ENCODE measurements at places on chromosomes 5 and 9. TPM values are rescaled to one million over a fixed set of nuclear protein-coding genes. Genes with fewer than 3 reads are reported as not detected.

- H3K36me3 ChIP-seq, result peaks cover 2% of the 10 kb centered on the region
- H3K4me1 ChIP-seq, result peaks cover 48% of the 10 kb centered on the region
- DNase-seq, result peak; percentile 71
- H3K27ac ChIP-seq, result peak overlapping the region; percentile 66
Measured at GRCh38 chr5:14267166-14267838, 124.2 kb downstream of the TRIO start.

- H3K4me1 ChIP-seq, result peaks cover 8% of the 10 kb centered on the region
- H3K4me3 ChIP-seq, result no peak overlapping the region
- H3K36me3 ChIP-seq, result no peaks in the 10 kb centered on the region
- no peaks in the 10 kb centered on the region for H3K27me3 ChIP-seq
- DNase-seq, result no peak
- H3K27ac ChIP-seq, result no peak overlapping the region
Measured at GRCh38 chr9:134622896-134623257, 18.7 kb upstream of the COL5A1 start.

GRCh38 chr5:100974082-100974481, 71.0 kb upstream of the ST8SIA4 start:
- H3K27ac ChIP-seq, result no peak overlapping the region
- no peaks in the 10 kb centered on the region for H3K36me3 ChIP-seq

DNA sequence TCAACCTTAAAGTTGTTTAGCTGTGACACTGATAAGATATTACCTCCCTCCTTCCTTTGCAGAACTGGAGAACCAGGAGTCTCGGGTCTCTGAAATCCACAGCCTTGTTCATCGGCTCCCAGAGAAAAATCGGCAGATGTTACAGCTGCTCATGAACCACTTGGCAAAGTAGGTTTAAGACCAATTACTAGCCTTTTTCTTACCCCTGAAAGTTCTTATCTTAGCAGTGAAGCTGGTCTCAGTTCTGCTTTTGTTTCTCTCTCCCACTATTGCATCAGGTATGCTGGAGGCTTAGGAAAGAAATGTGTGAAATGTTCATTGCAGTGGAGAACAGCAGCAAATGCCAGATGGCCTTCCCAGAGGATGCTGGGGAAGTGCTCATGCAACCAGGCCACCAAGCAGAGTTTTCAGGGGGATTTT, 287.4 kb downstream of the ARHGAP26 start:
- H3K36me3 ChIP-seq, result no peaks in the 10 kb centered on the region
- no peak overlapping the region for H3K27ac ChIP-seq
- DNase-seq, result peak; percentile 50
- no peaks in the 10 kb centered on the region for H3K27me3 ChIP-seq
- no peak overlapping the region for H3K4me3 ChIP-seq

DNA sequence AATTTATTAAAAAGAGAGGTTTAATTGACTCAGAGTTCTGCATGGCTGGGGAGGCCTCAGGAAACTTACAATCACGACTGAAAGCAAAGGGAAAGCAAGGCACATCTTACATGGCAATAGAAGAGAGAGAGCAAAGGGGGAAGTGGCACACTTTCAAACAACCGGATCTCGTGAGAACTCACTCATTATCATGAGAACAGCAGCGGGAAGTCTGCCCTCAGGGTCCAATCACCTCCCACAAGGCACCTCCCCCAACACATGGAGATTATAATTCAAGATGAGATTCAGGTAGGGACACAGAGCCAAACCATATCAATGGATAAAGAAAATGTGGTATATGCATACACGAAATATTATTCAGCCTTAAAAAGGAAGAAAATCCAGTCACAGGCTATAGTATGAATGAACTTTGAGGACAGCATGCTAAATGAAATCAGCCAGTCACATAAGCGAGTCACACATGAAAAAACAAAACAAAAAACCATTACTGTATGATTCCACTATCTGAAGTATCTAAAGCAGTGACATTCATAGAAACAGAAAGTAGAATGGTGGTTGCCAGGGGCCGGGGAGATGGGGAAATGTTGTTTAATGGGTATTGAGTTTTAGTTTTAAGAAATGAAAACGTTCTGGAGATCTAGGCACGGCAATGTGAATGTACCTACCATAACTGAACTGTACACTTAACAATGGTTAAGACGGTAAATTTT, 83.4 kb upstream of the PCA3 start:
- H3K4me3 ChIP-seq, result no peak overlapping the region
- DNase-seq, result no peak
- H3K4me1 ChIP-seq, result no peaks in the 10 kb centered on the region
- H3K36me3 ChIP-seq, result no peaks in the 10 kb centered on the region

DNA sequence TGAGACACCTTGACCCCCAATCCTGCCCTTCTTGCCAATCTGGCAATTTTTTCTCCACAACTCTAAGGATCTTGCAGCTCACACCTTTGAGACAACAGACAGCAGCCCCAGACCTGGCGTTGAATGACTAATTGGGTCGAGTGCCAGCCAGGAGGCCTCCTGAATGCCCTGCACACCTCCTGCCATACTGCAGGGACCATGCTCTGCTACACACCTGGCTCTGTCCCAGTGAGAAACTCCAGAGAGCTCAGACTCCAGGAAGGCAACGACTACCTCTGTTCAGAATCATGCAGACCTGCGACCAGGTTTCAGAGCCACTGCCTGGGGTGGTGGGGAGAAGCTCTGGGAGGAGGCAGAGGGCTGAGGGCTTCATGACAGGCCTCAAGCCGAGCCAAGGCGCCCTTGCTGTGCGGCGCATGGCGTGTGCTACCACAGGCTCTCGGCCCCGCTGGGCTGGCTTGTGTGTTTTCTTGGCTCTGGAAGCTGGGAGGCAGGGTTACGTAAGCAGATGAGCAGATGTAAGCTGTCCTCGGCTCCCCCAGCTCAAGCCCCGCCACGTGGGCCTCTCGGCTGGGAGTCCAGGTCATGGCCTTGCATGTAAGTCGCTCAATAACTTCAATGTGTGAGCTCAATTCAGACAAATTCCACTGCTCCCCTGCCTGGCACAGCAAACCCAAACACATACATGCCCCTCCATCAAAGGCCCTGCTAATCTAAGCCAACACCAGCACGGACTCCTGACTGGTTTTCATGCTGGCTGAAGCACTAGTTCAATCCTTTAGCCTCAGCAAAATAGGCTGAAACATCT, 27.5 kb downstream of the B4GALT1 start:
- H3K36me3 ChIP-seq, result peaks cover 2% of the 10 kb centered on the region
- H3K4me3 ChIP-seq, result no peak overlapping the region
- peaks cover 17% of the 10 kb centered on the region for H3K4me1 ChIP-seq
- peak; percentile 98 for DNase-seq
- no peaks in the 10 kb centered on the region for H3K27me3 ChIP-seq

- no peaks in the 10 kb centered on the region for H3K27me3 ChIP-seq
- H3K4me1 ChIP-seq, result no peaks in the 10 kb centered on the region
- no peaks in the 10 kb centered on the region for H3K36me3 ChIP-seq
Measured at GRCh38 chr5:147190331-147190730, 44.5 kb upstream of the STK32A start.

DNA sequence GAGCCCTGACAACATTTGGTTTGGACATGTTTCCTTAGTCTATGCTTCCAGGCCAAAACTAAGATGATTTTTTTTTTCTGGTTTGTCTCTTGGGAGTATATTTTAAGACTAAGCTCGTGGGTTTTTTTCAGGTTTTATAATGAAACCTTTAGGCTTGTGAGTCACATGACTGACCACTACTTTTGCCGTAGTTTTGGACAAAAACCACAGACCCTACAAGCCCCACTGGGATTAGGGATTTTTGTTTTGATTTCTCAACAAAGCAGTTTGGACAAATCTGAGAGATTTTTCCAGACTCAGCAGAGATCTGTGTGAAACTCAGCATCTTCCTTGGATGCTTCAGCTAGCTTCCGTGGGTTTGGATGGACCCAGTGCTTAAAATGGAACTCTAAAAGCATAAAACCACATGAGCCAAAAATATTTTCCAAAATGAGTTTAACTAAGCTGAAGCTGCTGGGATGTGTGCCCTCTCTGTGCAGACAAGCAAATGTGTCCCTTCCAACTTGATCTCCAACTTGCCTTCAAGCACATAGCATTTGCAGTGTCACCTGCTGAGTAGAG, 70.3 kb upstream of the SMIM15 start:
- H3K36me3 ChIP-seq, result no peaks in the 10 kb centered on the region
- no peaks in the 10 kb centered on the region for H3K27me3 ChIP-seq
- no peak overlapping the region for H3K4me3 ChIP-seq
- H3K27ac ChIP-seq, result no peak overlapping the region
- peaks cover 2% of the 10 kb centered on the region for H3K4me1 ChIP-seq

DNA sequence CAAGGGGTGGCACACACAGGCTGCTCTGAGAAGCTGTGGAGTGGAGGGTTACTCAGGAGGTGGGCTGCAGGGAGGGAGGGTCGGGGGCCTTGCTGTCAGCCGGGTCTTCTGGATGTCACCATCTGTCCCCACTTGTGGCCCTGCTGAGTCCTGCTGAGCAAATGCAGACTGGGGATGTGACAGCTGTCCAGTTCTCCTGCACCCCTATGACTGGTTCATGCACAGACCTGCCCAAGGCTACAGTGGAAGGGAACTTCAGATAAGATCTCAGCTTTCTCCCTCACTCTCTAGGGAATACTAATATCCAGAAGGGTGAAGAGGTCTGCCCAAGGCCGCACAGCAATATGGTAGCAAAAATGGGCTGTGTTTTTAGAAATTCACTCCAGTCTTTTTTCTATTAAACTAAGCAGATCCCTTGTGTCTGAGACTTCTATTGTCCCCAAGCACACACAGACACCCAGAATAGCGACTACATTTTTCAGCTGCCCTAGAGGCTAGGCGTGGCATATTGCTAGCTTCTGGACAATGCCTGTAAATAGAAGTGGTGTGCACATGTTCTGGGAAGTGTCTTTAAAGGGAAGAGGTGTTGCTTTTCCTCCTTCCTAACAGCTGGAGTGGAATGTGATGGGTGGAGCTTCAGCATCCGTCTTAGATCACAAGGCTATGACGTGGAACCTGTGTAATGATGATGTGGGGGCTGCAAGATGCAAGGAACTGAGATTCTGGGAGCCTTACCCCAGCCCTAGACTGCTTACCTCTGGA, 51.1 kb upstream of the TBC1D2 start:
- no peak for DNase-seq
- H3K27me3 ChIP-seq, result no peaks in the 10 kb centered on the region
- no peak overlapping the region for H3K27ac ChIP-seq

- no peaks in the 10 kb centered on the region for H3K36me3 ChIP-seq
- H3K4me3 ChIP-seq, result no peak overlapping the region
- H3K27ac ChIP-seq, result no peak overlapping the region
- H3K27me3 ChIP-seq, result no peaks in the 10 kb centered on the region
- DNase-seq, result no peak
- no peaks in the 10 kb centered on the region for H3K4me1 ChIP-seq
Measured at GRCh38 chr5:59293700-59294099, 599.8 kb downstream of the PDE4D start.

DNA sequence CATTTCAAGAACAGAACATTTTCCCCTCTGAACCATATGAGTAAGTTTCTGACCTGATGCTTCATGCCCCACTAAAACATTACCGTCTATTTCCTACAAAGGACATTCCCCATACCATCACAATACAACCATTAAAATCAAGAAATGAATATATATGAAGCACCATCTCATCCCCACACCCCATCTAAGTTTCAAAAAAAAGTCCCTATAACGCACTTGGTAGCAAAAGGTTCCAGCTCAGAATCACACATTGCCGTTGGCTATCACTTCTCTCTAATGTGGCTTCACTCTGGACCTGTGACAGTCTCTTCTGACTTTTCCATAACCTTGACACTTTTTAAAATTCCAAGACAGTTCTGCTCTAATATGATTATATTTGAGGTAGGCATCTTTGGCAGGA, 5.9 kb downstream of the EMB start:
- no peaks in the 10 kb centered on the region for H3K27me3 ChIP-seq
- H3K27ac ChIP-seq, result no peak overlapping the region
- no peaks in the 10 kb centered on the region for H3K36me3 ChIP-seq
- no peaks in the 10 kb centered on the region for H3K4me1 ChIP-seq
- no peak overlapping the region for H3K4me3 ChIP-seq

GRCh38 chr9:4066120-4066519, 233.7 kb downstream of the GLIS3 start:
- DNase-seq, result no peak
- H3K27ac ChIP-seq, result no peak overlapping the region
- no peaks in the 10 kb centered on the region for H3K27me3 ChIP-seq
- H3K4me3 ChIP-seq, result no peak overlapping the region
- no peaks in the 10 kb centered on the region for H3K36me3 ChIP-seq

DNA sequence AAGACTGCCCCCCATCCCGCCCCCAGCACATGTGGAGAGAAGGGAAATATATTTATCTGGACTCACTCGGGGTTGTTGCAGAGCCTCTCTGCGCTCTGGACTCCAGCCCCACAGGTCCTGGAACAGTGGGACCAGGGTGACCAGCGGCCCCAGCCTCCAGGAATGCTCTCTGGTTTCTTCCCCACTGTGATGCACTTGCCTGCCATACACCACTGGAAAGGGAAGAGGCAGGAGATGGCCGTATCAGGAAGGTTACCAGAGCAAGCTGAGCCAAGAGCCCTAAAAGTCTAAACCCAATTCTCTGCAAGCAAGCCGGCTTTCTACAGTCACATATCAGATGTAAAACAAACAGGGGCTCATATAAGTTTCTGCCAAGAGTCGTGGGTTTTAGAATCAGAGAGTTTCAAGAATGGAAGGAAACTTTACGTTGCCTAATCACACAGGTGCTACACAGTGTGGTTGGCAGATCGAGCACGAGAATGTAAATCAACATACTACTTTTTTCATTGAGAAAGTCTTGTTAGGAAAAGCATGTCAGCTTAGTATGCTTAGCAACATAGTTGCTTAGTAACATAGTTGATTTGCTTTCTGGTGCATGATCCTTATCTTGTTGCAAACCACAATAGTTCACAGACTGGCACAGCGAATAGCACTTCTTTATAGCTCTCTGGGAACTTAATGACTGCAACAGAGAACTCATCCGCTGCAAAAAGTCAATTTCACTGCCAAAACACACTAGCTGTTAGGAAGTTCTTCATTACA, 201.2 kb downstream of the TARS1 start:
- peak; percentile 91 for DNase-seq
- no peak overlapping the region for H3K4me3 ChIP-seq
- no peak overlapping the region for H3K27ac ChIP-seq
- no peaks in the 10 kb centered on the region for H3K27me3 ChIP-seq
- H3K4me1 ChIP-seq, result no peaks in the 10 kb centered on the region

GRCh38 chr5:164053123-164053522, 547.7 kb downstream of the MAT2B start:
- H3K4me3 ChIP-seq, result no peak overlapping the region
- H3K27me3 ChIP-seq, result no peaks in the 10 kb centered on the region
- H3K27ac ChIP-seq, result no peak overlapping the region
- no peaks in the 10 kb centered on the region for H3K4me1 ChIP-seq

DNA sequence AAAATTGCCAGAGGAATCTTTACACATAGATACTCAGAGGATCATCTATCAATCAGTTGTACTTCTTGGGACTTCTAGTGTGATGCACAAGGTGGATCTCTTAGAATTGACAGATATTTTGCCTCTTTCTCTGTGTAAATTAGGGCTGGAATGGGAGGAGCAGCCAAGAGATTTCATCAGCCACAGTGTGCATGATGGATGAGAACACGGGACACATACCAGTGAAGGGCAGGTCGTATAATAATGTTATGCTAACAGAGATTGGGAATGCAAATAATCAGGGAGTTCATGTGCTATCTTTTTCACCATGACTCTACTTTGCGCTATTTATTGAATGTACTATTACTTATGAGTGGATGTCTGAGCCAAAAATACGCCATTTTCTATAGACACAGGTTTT, 43.3 kb upstream of the ISOC1 start:
- DNase-seq, result no peak
- H3K27me3 ChIP-seq, result no peaks in the 10 kb centered on the region
- no peaks in the 10 kb centered on the region for H3K36me3 ChIP-seq
- no peak overlapping the region for H3K27ac ChIP-seq

Gene HARS2
- 30.1 TPM for total RNA-seq

Gene IL3
- total RNA-seq, result not detected

Gene SLC45A2
- total RNA-seq, result under 0.01 TPM

Gene HACD4
- 12.3 TPM for total RNA-seq

Gene MAST4
- 10.5 TPM for total RNA-seq

Measured in fibroblast of lung (primary cell).